Glutamatergic neuron (in vitro differentiated cells): ENCODE measurements at places on chromosomes 3 and 15. TPM values are rescaled to one million over a fixed set of nuclear protein-coding genes. Genes with fewer than 3 reads are reported as not detected.

NEK10 gene
- total RNA-seq = 1.5 TPM

DNA sequence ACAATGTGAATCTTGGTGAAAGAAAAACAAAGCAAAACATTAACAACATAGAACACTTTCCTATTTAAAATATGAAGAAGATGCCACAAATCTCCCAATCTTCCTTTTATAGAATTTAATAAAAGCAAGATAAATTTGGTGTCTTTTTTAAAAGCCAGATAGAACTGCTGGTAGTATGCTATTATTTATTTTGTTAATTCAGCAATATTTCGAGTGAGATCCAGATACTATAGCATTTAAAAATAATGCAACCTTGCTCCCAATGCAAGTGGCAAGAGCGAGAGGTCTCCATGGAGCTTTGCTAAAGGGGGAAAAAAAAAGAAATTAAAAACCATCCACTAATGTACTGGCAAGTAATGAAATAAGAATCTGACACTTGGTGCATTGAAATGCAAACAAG lies 121.8 kb downstream of the IL20RB start:
- DNase-seq = no peak

CCR3 gene
- not detected for total RNA-seq

- no peak for DNase-seq
Observed at GRCh38 chr15:28114721-28115622, 15.9 kb upstream of the OCA2 start.

- no peak for DNase-seq
Observed at GRCh38 chr15:58703610-58704009, 45.9 kb downstream of the ADAM10 start.

- no peak for DNase-seq
Observed at GRCh38 chr3:133865136-133865855, 30.4 kb downstream of the RAB6B start.

DNA sequence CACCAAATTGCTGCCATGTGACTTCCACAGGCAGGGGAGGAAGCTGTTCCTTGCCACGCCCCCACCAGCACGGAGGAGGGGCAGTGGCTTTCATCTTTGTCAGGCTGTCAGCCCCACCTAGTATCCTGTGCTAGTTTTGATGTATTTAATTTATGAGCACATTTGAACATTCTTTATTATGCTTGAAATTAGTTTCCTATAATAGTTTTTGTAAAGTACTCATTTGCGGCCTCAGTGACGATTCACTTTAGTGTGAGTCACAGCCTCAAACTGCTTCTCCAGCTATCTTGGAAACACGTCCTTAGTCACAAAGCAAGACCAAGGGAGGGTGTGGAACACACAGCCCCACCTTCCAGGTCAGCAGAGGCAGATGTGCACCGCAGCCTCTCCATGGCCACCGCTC lies 239.9 kb upstream of the ATP10A start:
- no peak for DNase-seq

DNA sequence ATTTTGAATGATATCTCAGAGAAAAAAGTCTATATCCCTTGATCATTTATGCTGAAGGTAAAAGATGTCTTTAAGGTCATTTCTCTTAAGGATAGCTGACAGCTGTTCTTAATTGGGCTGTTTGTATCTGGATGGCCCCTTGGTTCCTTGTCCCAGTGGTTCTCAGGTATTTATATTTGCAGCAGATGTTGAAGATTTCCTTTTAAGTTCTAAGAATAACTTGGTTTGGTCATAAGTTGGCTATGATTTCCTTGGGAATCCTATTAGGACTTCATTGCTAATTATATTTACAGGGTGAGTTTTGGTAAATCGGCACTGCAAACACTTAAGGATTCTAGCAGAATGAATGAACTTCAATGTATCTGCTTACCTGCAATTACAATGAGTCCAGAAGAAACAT lies 460.4 kb upstream of the SGO1 start:
- no peak for DNase-seq

DNA sequence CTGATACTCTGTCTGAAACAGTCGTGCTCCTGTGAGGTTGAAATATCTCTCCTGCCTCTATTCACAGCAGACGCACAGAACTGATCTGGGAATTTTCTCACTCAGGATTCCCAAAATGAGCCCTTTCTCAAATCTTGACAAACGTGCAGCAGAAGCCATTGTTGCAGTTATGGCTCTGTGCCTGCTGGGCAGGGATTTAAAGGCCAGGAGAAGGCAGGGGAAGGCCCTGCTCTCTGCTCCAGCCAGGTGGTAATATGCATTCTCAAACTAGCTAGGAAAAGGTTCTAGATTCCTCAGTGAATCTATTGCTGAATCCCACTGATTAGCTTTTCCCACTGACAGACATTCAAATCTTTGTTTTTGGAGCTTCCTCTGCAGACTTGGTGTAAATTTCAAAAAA lies 2.2 kb downstream of the MINAR1 start:
- no peak for DNase-seq

DNA sequence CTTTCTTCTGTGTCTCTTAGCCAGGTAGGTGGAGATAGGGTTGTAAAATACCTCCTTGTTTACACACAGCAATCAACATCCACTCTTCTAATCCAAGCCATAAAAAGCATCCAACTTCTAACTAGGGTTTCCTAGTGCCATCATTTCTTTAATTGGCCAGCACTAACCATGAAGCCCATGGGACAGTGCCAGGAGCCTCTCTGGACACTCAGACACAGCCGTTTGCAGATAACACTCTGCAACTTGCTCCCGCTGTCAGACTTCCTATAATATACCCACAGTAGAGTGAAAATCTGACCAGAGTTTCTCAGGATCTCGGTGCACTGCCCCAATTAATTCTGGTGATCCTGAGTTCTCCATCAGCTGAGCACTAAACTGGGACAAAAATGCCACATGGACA lies 53.4 kb downstream of the TAFA4 start:
- DNase-seq = no peak

DNA sequence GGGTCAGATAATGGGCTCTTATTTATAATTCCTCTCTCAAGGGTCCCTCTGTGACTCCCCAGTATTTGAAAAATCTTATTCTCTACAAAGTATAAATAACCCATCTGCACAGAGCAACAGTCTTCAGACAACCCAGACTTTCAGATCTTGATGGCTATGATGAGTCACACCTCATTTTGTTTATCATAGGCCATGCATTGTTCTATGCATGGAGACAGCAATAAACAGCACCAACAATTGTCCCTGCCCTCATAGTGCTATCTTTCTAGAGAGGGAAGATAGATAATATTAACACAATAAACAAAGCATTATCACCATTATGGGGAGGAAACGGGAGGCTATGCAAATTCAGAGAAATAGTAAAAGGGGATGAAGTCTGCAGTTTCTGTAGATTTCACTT lies 13.4 kb downstream of the FHIT start:
- no peak for DNase-seq

AKAP13 gene
- total RNA-seq = 145 TPM

DZIP1L gene
- 3.3 TPM for total RNA-seq

GPX1 gene
- 239 TPM for total RNA-seq

DNA sequence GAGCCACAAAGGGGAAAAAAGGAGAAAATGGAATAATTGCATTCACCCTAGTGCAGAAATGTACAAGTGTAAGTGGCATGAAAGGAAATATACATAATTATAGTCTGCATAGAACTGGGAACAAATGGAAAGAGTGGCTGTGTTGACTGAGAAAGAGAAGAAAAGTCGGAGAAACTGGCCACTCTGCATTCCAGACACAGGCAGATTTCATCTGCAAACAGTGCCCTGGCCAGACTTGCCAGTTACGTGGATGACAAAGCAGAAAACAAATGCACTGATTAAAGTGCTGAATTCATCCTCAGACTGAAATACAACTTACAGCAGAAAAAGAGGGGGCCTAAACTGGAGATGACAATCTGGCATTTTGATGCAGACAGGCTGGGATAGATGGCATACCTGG lies 129.8 kb downstream of the FGF12 start:
- no peak for DNase-seq

GATA2 gene
- total RNA-seq = 3.6 TPM

DNA sequence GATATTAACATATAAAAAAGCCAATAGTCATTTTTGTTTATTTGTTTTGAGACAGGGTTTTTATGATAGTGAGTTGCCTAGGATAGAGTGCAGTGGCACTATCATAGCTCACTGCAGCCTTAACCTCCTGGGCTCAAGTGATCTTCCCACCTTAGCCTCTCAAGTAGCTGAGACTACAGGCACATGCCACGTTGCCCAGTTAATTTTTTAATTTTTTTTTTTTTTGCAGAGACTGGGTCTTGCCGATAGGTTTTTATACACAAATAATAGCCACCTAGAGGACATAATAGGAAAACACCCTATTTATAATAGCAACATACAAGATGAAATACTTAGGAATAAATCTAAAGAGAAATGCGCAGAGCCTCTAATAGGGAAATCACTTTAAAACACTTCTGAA lies 13.3 kb downstream of the EIF3J start:
- DNase-seq = no peak

- DNase-seq = no peak
Observed at GRCh38 chr3:119257654-119258410, 17.2 kb upstream of the B4GALT4 start.

GRCh38 chr3:156509189-156510174 lies 45.4 kb downstream of the SSR3 start:
- DNase-seq = no peak

GRCh38 chr15:91553196-91553854 lies 300.2 kb upstream of the SLCO3A1 start:
- peak; percentile 23 for DNase-seq

DNA sequence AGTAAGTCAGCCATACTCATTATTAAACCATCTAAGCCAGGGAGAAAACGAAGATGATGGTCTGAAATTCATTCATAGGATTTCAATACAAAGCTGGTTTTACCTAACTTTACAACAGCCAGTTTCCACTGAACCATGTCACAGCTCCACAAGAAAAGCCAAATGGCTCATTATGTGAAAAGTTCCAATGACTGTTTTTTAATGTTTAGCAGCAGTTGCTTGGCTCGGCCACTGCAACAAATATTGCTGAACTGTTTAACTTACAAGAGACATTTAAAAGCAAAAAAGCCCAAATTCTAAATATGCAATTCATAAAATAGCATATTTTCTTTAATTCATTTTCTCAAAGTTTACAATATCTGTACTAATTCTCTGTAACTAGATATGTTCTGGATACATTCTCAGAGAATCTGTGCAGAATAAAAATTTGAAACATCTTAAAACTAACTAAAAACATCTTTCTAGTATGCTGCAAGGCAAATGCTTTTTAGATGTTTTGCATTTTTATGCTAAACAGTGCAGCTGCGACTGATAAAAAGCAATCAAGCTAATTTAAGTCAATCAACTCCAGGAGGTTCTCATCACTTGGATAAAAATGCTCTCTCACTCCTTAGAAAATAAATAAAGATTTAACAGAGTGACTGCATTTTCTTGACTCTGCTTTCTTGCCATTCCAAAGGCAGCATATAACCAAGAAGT lies 356.5 kb downstream of the ERC2 start:
- DNase-seq = no peak

GRCh38 chr3:128238184-128238489 lies 84.9 kb downstream of the EEFSEC start:
- no peak for DNase-seq

- DNase-seq = no peak
Observed at GRCh38 chr3:159911664-159912037, 77.0 kb upstream of the IL12A start.

GRCh38 chr3:44021651-44022594 lies 219.8 kb upstream of the TOPAZ1 start:
- peak; percentile 67 for DNase-seq

SH2D7 gene
- total RNA-seq = not detected

GRCh38 chr3:147758771-147759170 lies 349.6 kb downstream of the ZIC1 start:
- no peak for DNase-seq

GRCh38 chr15:70810916-70811578 lies 42.9 kb downstream of the LARP6 start:
- no peak for DNase-seq

- DNase-seq = no peak
Observed at GRCh38 chr15:29795610-29796009, 26.7 kb downstream of the TJP1 start.

CTXND1 gene
- total RNA-seq = 0.39 TPM

GRCh38 chr3:37386627-37387230 lies 212.3 kb upstream of the LRRFIP2 start:
- DNase-seq = no peak

GRCh38 chr3:130649061-130649654 lies 97.5 kb downstream of the PIK3R4 start:
- DNase-seq = no peak

DNA sequence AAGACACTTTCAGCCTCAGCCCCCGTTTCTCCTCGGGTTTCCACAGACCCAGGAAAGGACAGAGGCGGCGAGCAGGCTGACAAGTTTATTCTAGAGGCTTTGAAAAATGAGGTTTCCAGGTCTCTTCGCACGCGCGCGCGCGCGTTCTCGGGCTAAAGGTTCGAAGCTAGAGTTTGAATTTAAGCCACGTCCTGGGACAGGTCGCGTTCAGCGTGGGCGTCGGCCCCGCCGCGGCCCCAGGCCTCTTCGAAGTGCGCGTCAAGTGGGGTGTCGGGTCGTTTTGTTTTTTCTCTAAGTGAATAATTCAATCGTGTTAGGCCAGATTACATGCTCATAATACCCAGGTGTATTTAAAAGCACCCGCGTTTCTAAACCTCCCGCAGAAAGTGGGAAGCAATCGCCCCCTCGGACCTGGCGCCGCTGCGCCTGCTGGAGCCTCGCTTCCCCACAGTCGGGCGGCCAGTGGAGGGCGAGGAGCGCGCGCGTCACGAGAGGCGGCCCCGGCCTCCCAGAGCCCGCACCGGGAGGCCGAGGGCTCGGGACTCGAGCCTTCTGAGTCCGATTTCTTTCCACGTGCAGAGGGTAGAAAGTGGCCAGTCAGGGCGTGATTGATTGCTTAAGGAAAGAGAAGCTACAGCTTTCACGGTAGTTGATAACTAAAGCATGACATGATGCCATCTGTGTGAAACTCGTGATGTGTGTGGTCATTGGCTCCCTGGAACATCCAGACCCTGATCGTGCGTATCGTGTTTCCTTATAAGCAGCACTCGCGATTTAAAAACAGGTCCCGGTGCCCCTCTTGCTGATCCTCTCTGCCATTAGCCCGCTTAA lies 15.8 kb upstream of the SOX2 start:
- peak; percentile 46 for DNase-seq

SLC28A1 gene
- 0.25 TPM for total RNA-seq

DNA sequence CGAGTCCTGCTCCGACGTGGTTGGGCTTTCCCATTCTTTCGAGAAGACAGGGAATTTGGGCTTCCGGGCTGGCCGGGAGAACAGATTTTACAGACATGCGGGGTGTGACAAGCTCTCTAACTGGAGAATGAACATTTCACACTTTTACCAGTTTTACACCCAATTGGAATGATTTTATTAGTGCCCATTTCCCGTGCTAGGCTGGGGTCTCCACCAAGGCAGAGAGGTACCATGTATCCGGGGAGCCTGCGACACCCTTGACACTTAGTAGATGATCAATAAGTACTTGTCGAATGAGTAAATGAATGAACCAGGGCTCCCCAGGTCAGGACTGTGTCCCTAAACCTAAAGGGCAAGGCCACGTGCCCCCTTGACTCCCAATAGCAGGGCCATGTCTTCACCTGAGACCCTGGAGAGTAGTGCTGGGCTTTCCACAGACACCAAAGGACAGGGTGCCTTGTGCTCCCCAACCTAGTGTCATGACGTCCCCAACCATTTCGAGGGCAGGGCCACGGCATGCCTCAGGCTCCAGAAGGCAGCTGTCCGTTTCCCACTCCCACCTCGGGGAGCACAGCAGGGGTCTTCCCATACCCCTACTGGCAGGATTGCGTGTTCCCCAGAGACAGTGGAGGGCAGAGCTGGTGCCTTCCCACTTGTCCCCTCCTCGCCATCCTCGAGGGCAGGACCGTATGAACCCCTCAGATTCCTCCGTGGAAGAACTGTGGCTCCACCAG lies 679 bp upstream of the MYD88 start:
- DNase-seq = no peak
